Activated CD4-positive, alpha-beta T cell treated with anti-CD3 and anti-CD28 coated beads for 4 hours (primary cell): ENCODE measurements at places on chromosomes 7 and 10.

DNA sequence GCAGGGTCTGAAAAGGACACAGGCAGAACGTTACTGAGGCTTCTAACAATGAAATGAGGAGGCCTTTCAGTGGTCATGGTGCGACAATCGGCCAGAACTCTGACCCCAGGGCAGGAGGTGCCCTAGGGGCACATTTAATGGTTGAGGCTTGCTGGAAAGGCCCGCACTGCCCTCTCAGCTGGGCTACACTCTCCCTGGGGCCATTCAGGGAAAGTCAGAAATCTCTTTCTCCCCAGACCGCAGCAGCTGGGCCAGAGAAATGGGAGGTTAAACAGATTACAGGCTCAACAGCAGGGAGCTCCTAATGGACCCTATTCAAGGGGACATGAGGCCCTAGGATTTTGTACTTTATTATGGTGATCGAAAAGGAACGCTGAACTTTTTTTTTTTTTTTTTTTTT, 85.6 kb upstream of the FGFR2 start:
- no peak for DNase-seq

- DNase-seq, result no peak
Measured at GRCh38 chr10:1272079-1272776, 216.0 kb downstream of the WDR37 start.

- no peak for DNase-seq
Measured at GRCh38 chr10:93437086-93437945, 44.8 kb downstream of the MYOF start.

- no peak for DNase-seq
Measured at GRCh38 chr10:36534471-36535002, 590.9 kb upstream of the ANKRD30A start.

- DNase-seq, result no peak
Measured at GRCh38 chr7:154996756-154997155, 6.2 kb downstream of the PAXIP1 start.
